ENCODE measurements at places on chromosomes 2 and 18.

GRCh38 chr2:74819702-74820101 lies 14.2 kb upstream of the HK2 start:
- DNase-seq: no peak

GRCh38 chr2:160837416-160837815 lies 322.8 kb upstream of the TANK start:
- DNase-seq: no peak

GRCh38 chr18:79366177-79367094 lies 29.3 kb upstream of the NFATC1 start:
- no peak for DNase-seq

DNA sequence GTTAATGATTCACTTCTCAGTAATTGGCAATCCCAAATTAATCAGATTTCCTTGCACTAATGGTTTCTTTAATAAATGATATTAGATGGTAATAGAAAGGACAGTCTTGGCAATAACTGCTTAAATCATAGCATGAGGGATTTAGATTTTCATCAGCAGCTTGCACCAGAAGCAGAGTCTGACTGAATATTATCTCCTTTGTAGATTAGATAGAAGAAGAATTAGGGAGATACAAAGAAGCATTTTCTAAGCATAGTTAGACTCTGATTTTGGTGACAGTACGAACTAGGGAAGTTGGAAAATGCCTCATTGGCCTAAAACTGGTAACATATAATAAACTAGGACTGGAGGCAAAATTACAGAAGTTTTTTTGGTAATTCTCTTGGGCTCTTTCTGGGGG lies 232.8 kb upstream of the EPAS1 start:
- DNase-seq: no peak

DNA sequence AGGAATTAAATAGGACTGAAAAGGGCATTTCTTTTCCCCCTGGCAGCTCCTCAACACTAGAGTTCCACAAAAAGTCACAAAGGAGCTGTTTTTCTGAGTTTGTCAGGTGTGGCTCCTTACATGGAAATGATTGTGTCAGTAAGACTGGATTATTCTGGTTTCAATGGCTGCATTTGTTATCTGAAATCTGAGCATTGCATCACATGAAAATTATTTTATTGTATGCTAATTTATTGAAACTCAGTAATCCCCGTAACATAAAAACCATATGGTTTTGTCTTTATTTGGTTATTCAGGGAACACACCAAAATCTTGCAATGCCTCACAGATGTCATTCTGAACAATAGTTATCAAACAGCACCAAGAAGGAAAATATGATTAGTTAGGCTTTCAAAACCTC lies 439.7 kb upstream of the TNP1 start:
- DNase-seq: no peak

GRCh38 chr2:85853499-85854165 lies 35.2 kb downstream of the ST3GAL5 start:
- DNase-seq: peak; percentile 41

- no peak for DNase-seq
Observed at GRCh38 chr2:239026711-239027361, 179.0 kb downstream of the TWIST2 start.

GRCh38 chr2:238716585-238716984 lies 131.3 kb upstream of the TWIST2 start:
- no peak for DNase-seq

GRCh38 chr2:208101716-208102631 lies 22.4 kb downstream of the CRYGD start:
- no peak for DNase-seq

GRCh38 chr2:121185571-121186074 lies 99.4 kb downstream of the TFCP2L1 start:
- DNase-seq: no peak

GRCh38 chr18:62784966-62785413 lies 69.6 kb downstream of the PHLPP1 start:
- DNase-seq: no peak

Data from effector memory CD4-positive, alpha-beta T cell (primary cell).